ENCODE measurements at places on chromosomes 12 and 14. TPM values are rescaled to one million over a fixed set of nuclear protein-coding genes. Genes with fewer than 3 reads are reported as not detected.

CFAP251 gene
- 0.34 TPM for total RNA-seq

ACOT6 gene
- not detected for total RNA-seq

CEP83 gene
- 25.9 TPM for total RNA-seq

OR4K5 gene
- total RNA-seq = not detected

AGAP2 gene
- total RNA-seq = 2.3 TPM

CCDC198 gene
- total RNA-seq = not detected

PPP2R3C gene
- 23.9 TPM for total RNA-seq

DTX3 gene
- 7.8 TPM for total RNA-seq

ZNF10 gene
- total RNA-seq = 2.2 TPM

PPP4R4 gene
- total RNA-seq = 0.75 TPM

Measured in esophagus squamous epithelium (tissue), 5 donors.